Amygdala (tissue), 56 donors: ENCODE measurements at places on chromosomes 2 and 18.

DNA sequence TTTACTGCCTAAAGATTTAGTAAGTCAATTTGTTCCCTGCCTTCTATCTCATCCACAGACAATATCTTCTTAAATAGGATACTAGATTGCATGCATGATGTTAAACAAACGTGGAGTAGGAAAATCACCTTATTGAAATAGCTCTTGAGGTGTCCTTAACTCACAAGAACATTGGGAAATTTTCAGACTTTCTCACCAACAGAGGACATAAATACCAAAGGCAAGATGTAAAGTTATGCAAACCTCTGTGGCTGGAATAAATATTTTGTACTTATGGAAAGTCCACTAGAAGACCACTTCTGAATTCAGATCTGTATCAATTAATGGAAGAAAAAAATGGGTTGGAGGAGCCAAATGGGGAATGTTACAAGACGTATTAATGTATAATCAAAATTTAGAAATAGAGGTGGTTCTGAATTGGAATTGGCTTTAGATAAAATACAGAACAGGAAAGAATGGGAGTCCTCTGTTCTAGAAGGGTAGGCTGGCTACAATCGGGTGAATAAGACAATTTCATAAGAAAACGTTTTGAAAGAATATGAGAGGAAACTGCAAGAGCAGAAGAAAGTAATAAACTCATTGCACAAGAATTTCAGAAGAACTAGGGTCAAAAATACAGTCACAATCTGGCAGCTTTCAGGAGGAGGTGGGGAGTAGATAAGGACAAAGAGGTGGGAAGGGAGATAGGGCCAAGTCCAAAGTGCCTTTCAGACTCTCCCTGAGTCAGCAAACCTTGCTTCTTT, 69.3 kb upstream of the FN1 start:
- DNase-seq: no peak

DNA sequence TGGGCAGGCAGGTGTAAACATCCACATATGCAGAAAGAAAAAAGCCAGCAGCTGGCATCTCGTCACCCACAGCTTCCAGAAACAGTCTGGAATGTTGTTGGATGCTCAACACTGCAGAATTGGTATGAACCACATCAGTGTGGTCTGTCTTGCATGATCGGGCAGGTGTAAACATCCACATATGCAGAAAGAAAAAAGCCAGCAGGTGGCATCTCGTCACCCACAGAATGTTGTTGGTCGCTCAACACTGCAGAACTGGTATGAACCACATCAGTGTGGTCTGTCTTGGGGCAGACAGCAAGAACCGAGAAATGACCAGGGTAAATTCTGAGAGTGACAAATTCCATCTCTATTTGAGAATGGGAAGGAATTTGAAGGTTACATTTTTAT, 39.6 kb downstream of the DOCK10 start:
- DNase-seq: no peak

- no peak for DNase-seq
These were observed 278.5 kb upstream of the HNRNPA3 start for GRCh38 chr2:176934131-176934530.

- no peak for DNase-seq
These were observed 275.2 kb downstream of the IRS1 start for GRCh38 chr2:226524381-226524843.

DNA sequence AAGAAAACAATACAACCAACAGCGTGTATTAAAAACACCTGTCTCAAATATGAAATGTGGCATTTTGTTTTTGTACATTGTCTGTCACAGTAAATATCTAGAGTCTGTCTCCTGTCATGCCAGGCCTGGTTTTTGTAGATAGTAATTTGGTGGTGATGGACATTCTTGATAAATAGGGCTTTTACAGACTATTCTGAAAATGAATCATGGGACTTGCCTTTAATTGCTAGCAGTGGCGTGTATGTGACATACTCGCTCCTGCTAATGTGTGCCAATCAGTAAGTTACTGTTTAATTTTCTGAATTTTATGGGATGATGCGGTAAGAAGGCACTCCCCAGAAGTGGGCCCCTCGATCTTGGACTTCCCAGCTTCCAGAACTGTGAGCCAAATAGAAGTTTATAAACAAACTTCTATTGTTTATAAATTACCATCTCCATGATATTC, 83.7 kb downstream of the TANC1 start:
- no peak for DNase-seq

DNA sequence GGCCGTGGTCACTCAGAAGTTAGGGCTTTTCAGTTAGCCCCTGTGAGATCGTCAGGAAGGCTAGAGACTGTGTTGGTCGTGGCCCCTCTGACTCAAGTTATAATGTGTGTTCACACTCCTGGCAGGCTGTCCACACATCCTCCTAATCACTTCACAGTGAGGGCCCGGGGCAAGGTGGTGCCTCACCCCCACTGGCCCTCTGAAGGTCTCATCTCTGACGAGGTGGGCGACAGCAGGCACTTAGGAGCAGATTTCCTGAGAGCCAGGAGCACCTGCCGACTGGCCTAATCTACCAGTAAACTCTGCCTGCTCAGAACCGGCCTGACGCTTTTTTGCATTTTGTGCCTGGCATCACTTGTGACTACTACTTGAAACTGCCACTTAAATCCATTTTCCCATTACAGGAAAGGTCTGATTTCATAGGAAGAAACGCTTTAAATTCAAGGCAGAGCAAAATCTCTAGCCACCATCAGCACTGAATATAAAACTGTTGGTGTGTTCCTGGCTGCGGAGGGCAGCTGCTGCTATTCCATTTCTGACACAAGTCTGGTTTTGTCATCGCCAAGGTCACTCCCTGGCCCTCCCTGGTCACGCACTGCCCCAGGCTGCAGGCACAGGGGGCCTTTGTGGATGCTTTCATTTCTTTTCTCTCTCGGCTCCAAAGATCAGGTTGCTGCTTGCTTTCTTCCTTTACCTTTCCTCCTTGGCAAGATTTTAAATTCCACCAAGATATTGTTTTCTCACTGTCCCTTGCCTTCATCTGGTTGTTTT, 48.0 kb downstream of the RAB12 start:
- no peak for DNase-seq

DNA sequence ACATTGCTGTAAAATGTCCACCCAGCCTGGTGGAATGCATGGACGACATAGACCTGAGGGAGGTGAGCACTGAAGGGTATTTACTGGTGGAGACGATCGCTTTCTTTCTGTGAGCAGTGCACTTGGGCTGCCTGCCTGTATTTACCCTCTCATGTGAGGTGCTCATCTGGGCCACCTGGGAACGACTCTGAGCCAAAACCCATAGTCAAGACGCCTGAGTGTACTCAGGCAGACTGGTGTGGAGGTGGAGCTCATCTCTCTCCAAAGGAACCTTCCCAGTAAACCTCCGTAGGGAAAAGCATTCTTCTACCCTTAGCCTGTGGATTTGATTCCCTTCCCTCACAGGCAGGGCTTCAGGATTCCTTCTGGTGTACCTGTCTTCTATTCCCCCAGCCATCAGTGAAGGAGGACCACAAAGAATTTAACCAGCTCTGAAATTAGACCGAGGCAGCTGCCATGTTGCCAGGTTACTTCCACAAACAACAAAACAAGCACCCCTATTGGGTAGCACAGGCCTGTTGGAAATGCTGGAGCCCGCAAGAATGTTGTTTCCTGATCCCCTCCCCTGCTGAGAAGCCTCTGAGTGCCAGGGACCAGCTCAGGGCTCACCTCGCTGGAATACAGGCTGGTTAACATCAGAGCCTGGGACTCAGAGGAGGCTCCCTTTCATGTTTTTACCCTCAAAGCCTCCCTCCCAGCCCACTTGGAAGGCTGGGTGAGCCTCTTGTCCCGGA, 47.5 kb upstream of the TXNDC2 start:
- no peak for DNase-seq

DNA sequence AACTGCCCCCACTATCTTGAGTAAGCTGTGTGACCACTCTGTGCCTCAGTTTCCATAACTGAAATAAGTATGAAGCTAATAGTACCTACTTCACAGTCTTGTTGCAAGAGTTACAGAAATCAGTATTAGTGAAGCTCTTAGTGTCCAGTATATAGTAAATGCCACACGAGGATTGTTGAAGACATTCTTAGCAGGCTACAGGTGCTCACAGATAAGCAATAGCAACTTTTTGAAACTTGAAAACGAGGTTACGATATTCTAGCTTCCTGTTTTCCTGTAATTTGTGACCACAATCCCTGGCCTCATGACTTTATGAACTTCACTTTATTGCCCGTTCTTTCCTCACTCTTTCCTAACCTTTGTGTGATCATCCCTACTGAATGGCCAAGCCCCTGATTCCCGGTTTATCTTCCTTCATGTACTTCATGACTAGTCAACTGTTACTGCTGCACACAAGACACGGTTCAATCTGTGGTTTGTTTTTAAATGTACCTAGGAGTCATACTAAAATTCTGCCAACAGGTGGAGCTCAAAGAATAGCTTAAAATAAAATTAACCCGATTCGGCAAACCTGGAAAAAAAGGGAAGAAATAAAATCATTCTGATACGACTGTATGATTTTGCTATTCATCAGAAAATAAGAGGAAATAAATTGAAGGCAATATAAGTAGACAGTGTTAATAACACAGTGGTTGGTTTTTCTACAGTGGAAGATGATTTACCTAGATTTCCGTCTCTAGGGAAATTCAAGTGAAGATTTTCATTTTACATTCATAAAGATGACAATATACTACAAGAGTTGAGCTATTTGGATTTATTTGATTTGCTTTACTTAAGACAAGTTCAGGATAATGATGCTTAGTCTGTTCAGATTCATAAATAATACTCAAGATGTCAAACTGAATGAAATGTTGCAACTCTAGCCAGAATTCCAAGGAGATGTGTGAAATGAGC, 38.1 kb upstream of the STAT1 start:
- no peak for DNase-seq

DNA sequence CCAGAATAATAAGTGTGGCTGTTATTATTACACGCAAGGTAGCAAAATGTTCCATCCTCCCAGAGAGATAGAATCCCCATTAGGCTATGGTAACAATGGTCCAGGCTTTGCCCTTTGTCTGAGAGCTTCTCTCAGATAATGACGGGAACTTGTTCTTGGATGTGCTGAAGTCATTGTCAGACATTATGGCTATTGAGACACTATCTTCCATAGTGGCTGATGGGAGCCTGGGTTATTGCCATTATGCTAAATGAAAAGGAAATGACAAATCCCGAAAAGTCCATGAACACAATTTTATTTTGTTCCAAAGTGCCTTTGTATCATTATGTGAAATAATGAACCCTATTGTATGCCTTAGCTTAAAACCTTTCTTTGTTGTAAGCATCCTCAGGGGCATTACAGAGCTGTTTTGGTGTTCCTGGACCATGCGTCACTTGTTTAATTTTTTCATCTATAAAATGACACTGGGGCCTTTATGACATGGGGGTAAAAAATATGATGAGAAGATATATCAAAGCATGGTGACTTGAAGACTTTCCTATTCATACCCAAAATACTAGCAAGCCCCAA, 218.5 kb downstream of the KCNS3 start:
- DNase-seq: peak; percentile 28

- no peak for DNase-seq
These were observed 199.4 kb downstream of the NOL4 start for GRCh38 chr18:34025191-34025801.

DNA sequence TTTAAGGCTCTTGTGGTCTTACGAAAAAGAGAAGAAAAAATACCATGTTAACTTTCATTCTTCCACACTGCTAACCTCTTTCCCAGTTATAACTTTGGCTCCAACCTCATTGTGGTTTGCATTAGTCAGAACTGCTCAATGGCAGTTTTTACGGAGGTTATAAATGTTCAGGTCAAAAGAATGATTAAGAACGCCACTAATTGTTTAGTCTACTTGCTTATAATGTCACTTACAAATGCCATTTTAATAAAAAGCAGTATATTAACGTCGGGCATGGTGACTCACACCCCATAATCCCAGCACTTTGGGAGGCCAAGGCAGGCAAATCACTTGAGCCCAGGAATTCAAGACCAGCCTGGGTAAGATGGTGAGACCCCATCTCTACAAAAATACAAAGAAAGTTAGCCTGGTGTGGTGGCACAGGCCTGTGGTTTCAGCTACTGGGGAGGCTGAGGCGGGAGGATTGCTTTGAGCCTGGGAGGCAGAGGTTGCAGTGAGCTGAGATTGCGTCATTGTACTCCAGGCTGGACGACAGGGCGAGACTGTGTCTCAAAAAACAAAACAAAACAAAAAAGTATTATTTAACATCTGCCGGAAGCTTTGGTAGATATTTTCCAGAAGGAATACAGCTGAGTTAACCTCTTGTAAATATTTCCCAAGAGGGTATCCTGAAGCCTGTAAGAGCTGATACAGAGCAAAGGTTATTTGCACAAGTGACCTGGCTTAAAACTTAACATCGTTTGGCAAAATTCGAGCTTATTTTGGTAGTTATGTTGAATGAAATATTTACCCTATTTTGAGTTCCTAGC, 5.1 kb downstream of the AGPS start:
- DNase-seq: no peak

DNA sequence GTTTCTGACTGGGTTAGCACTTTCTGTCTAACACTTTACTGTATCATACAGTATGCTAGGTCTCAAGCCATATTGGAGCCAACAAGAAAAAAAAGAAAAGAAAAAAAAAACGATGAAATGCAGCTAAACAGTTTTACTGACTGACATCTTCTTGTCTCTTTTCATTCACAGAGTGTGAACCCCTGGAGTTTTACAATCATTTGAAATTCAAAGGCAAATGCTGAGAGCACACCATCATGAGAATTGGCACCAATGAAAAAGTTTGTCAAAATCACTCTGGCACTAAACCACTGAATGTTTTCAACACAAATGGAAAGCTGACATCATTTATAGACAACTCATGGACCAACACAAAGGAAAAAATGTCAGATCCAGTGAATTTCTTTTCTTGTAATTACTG, 513.3 kb downstream of the LRRTM4 start:
- DNase-seq: no peak

- DNase-seq: no peak
These were observed 334.7 kb downstream of the CYRIA start for GRCh38 chr2:16330982-16331381.

DNA sequence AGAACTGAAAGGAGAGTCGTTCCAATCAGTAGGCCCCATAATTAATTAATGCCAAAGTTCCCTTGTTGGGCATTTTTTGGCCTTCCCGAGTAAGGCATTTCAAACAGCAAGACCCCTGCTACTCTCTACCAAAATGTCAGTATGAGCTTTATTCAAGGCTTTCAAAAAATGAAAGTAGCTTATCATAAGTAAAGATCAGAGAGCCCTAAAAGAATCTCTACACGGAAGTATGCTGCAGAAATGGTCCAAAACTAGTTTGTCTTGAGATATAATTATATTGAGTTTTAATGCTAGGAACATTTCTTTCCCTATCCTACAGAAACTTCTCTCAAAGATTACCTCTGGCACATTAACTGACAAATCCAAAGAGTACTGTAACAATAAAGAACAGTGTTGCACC, 43.9 kb downstream of the RTN4 start:
- DNase-seq: no peak

GRCh38 chr2:196949116-196949515, 22.6 kb upstream of the PGAP1 start:
- no peak for DNase-seq

GRCh38 chr2:159217676-159218075, 68.8 kb downstream of the WDSUB1 start:
- no peak for DNase-seq
